ENCODE measurements at places on chromosomes 4 and X. TPM values are rescaled to one million over a fixed set of nuclear protein-coding genes. Genes with fewer than 3 reads are reported as not detected.

DNA sequence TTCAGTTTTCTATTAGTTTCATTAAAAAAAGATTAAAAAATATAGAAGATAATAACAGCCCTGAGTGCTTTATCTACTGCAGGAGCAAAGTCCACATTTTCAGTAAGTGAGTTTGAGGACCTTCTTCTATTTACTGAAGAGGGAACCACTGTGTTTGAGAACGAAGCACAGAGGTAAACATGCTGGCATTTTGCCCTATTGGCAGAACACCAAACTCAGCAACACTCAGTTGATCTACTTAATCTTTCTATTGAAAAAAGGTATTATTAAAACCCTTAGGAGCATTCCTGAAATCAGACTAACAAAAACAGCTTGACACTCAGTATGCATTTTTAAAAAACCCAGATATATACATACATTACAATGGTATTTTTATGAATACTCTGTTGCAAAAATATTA is 1496.7 kb downstream of the TECRL start:
- DNase-seq: no peak

- DNase-seq: no peak
Measured at GRCh38 chr4:184347251-184348239, 126.8 kb downstream of the IRF2 start.

DNA sequence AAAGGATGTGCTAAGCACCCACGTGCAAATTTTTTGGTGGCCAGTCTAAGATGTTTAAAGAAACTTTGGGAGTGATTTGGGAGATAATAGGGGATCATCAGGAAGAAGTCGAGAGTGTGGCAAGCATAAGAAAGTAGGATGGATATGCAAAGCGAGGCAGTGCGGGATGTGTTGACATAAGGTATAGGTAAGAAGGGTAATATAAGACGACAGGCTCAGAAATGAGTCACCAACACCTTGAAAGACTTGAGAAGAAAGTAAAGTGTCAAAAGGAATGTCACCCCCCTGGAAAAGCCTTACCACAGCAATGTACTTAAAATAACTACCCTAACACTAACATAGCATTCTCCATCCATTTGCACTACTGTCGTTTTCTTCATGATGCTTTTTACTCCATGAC is 69.8 kb upstream of the BMP2K start:
- no peak for DNase-seq

The TLR6 gene
- 0.20 TPM for total RNA-seq
